ENCODE measurements at places on chromosomes 5 and 9.

DNA sequence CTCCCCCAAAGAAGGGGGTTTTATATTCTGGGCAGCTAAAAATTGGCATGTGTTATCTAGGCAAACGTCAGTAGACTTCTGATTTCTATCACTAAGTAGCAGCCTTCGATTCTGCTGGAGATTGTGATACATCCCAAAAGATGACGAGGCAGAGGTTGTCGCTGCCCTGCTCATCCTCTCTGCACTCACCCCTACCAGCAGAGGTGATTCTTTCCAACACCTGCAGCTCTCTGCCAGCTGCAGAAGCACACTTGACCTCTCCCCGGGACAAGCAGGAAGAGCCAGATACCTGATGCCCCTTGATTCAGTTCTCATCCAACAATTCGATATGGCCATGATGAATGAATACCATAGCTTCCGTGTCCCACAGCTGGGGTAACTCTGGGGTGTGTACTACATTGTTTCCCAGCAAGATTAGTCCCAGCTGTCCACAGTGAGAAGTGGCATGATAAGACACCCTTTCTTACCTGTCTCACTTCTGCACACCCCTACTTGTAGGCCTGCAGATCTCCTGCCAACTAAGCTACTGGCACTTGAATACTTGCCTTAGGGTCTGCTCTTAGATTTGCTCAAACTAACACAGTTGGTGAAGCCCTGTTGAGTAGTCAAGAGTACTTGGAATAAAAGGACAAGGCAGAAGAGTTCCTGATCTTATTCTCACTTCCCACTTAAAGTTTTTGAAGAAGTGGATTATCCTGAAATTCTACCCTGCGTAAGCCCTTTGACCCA, 37.6 kb upstream of the SMAD5 start:
- DNase-seq: no peak

GRCh38 chr9:109883623-109884022, 103.6 kb downstream of the PALM2AKAP2 start:
- DNase-seq: no peak

DNA sequence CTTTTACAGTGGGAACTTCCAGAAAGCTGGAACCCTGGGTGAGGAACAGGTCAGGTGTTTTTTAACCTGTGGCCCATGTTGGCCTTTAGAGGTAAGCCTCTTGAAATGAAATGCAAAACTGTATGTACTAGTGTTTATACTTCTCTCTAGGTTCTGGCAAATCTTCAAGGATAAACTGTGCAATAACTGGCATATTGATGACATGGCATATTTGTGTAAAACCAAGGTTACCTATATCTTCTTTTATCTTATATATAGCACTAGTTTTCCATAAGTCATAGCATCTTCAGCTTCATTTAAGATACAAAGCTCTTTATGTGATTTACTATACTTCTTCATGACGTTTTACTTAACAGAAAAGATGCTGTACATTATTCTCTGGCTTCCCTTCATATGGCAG, 7.4 kb upstream of the IARS1 start:
- DNase-seq: no peak

- DNase-seq: no peak
Measured at GRCh38 chr9:94804316-94804715, 77.8 kb downstream of the AOPEP start.

- no peak for DNase-seq
Measured at GRCh38 chr9:107337676-107338590, 54.9 kb downstream of the RAD23B start.

DNA sequence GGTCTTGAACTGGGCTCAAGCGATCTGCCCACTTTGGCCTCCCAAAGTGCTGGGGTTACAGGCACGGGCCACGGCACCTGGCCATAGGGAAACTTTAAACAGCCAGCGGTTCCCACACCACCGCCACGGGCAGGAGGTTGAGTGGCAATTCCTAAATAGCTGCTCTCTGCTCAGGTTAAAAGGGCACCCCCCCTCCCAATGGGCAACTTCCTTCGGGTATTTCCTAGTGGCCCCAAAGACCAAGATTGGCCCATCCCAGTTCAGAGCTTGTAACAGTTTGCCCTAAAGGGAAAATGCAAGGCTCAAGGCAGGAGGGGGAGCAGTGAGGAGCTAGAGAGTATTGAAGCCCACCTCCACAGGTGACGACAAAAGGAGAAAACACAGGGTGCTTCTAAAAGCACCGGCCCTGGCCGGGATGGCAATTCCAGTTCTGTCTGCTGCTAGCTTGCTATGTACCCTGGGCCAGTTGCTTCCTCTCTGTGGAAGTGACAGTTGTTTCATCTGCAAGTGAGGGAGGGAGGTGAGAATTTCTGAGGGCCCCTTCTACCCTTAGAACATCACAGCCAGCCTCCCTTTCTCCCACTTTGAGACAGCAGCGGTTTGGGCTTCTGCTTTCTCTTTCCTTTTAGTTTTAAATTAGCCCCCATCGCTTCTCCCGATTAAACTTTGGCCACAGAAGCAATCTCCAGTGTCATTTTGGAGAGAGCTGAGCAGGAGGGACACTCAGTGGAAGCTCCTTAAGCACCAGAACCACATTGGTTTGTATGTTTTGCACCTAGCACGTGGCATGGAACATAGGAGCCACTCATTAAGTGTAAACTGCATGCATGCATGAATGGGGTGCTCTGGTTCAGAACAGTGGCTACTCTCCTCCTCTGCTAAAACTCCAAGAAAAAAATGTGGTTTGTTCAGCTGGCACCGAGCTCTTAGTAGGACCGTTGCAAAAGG, 17.3 kb upstream of the TNIP1 start:
- DNase-seq: no peak

GRCh38 chr5:139710319-139711066, 62.3 kb downstream of the CXXC5 start:
- peak; percentile 17 for DNase-seq

Data from activated CD4-positive, alpha-beta T cell treated with anti-CD3 and anti-CD28 coated beads for 24 hours (primary cell).